RWPE2 (cell line): ENCODE measurements at places on chromosomes 3 and 15.

- no peak for DNase-seq
These were observed 7.9 kb upstream of the LEKR1 start for GRCh38 chr3:156818273-156818651.

GRCh38 chr3:16288664-16289063, 23.7 kb downstream of the OXNAD1 start:
- no peak for DNase-seq

GRCh38 chr15:39285071-39285470, 295.8 kb upstream of the THBS1 start:
- no peak for DNase-seq

DNA sequence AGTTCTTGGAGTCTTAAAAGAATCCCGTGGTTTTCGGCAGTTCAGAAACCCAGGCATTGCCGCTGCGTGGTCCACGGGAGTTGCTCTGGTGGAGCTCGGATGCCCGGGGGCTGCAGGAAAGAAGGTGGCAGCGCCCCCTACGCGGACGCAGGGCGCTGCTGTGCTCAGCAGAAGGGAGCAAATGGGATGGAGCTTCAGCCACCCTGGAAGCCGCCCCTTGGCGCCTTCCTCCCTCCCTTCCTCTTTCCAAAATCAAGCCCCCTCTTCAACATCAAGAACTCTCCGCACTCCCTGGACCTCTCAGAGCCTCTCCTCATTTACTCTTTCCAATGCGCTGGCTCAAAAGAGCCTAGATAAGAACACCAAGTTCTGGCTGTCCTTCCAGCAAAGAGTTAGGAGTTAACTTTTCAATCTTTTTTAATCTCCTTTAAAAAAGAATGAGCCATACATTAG, 880 bp upstream of the CHRNA7 start:
- no peak for DNase-seq

GRCh38 chr3:54372232-54372631, 249.9 kb downstream of the CACNA2D3 start:
- no peak for DNase-seq

- no peak for DNase-seq
These were observed 7.4 kb upstream of the TGM5 start for GRCh38 chr15:43274136-43274535.

GRCh38 chr3:133849346-133849745, 43.7 kb downstream of the SRPRB start:
- DNase-seq: no peak

- no peak for DNase-seq
These were observed 61.6 kb downstream of the SHQ1 start for GRCh38 chr3:72786668-72787067.

DNA sequence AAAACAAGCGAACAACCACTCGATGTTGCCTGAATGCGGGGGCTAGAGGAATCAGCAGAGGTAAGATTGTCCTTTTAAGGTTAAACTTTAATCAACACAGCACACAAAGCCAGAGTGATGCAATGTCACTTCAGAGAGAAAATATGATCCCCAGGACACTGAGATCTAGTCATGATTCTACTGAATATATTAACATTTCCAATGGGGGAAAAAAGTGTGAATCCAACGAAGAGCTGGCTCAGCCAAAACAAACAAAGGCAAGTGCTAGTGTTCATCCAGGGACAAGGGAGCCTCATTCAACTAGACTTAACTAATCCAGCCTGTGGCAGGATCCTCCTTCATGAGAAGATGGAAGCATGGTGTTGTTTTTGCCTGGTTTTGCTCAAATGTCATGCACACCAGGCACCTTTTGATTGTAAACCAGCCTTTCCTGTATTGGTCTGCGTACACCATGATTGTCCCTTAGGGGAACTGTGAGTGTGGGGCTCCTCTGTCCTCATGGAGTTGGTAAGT, 35.8 kb downstream of the SCG5 start:
- no peak for DNase-seq

GRCh38 chr3:190014940-190015339, 105.8 kb downstream of the P3H2 start:
- DNase-seq: no peak
